Occipital lobe (tissue), 3 donors: ENCODE measurements at places on chromosomes 4 and X.

GRCh38 chrX:41002026-41002425 is 83.2 kb upstream of the USP9X start:
- no peak for DNase-seq

DNA sequence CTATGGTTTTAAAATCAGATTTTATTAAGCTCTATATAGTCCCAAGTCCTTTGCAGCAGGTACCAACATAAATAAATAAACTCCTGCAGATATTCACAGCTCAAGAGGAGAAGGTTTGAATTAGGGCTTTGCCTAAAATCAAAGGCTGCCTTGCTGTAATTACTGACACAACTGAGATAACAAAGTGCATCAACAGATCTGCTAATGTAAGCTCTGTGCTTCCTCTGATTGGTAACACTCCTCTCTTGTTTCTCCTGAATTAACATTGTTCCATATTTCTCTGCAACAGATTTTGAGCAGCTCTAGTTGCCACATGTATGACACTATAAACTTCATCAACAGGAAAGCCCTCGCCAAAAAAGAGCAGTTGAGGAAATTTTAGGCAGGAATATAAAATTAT is 193.6 kb downstream of the SLC39A8 start:
- no peak for DNase-seq

DNA sequence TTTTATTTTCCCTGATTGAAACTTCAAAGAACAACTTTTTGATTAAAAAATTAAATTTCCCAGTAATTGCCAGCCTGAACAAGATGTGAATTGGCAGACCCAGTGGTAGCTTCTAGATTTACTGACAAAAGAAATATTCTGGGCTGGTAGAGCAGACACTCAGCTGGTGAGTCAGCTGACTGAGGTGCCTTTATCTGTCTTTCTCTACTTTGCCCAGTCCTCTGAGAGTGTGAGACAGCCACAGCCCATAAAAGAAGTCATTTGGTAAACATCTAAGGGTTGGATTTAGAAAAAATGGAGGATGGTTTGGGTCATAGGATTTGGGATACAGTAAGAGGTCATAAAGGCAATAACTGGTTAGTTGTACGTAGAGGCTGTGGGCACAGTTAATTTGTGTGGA is 54.5 kb downstream of the CCSER1 start:
- DNase-seq = no peak

- DNase-seq = no peak
Observed at GRCh38 chrX:68112321-68112720, 321.0 kb downstream of the OPHN1 start.

DNA sequence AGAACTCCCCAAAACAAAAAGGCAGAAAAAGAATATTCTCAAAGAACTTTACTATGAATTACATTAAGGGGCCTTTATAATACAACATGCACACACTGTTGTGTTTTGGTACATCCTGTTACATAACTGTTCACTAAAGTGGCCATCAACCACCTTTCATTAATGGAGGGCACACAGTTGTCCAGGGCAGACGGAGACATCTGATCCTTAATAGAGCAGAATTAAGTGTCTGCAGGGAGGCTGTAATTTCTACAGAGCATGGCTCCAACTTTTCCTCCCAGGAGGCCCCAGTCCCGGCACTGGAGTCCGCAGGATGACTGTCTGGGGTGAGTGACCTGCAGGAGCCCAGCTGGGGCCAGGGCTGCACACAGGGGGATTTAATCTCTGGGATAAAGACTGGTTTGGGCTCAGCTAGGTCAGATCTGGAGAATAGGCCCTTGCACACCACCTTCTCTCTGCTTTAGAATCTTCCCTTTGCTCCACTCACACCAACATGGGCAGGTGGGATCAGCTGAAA is 233.4 kb downstream of the MAML3 start:
- DNase-seq = no peak

- no peak for DNase-seq
Observed at GRCh38 chr4:169024762-169025161, 14.7 kb upstream of the CBR4 start.

- no peak for DNase-seq
Observed at GRCh38 chr4:3388471-3389232, 53.1 kb upstream of the HGFAC start.

DNA sequence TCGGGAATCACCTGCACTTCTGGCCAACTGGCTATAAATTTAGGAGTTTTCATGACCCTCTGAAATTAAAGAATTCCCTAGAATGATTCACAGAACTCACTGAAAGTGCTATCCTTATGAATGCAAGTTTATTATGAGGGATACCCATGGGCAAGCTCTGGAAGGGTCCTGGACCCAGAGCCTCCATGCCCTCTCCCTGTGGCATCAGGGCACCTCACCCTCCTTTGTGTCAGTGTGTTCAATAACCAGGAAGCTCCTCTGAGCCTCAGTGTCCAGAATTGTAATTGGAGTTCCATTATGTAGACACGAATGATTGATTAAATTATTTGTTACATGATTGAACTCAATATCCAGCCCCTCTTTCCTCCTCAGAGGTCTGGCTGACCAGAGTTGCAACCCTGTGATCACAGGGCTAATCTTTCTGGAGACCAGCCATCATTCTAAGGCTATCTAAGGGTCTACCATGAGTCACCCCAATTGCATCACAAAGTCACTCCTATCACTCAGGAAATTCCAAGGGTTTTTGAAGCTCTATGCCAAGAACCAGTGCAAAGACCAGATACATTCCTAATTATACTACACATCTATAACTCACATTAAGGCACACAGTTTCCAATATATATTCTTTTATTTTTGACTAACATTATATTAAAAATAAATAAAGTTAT is 8.9 kb downstream of the ANXA3 start:
- no peak for DNase-seq

GRCh38 chrX:68429216-68429615 is 4.1 kb downstream of the OPHN1 start:
- DNase-seq = no peak

GRCh38 chrX:15405846-15406245 is 21.6 kb upstream of the VEGFD start:
- no peak for DNase-seq

DNA sequence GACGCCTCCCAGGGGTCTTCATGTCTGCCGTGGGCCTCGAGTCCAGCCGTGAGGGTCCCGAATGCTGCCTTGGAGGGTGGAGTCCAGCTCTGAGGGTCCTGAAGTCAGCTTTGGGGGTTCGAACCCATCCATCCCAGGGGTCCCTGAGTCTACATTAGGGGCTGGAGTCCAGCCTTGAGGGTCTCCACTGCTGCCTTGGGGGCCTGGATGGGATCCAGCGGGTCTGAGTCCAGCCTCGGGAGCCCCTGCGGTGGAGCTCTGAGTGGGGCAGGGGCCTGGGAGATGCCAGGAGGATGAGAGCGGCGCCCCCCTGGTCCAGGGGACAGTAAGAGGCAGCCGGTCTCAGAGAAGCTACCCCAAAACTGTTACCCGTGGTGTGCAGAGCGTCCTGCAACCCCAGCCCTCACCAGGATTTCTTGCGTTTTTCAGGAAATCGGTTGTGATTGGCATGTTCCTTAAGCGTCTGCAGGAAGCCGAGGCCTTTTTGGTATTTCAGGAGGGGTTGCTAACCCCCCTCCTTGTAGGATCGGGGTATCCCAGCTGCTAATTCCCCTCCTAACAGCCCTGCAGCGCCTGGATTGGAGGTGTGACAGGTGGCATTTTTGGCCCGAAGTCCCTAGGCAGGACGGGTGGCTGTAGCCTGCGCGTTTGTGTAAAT is 1.7 kb upstream of the GTPBP6 start:
- no peak for DNase-seq

- DNase-seq = no peak
Observed at GRCh38 chr4:62070291-62070852, 870.2 kb downstream of the ADGRL3 start.

DNA sequence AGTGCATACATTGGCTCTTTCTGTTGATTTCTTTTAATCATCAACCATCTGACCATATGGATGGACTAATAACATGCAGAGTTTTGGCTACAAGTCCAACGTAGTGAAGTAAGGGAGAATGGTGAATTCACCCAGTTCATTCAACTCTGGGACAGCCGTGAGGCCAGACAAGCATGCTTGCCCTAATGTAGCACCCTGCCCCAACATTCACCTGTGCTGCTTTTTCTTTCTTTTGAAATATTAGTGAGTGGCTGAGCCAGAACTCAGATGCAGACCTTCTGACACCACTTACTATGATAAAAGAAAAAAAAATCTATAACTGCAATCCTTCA is 17.5 kb downstream of the ARSJ start:
- no peak for DNase-seq

- DNase-seq = no peak
Observed at GRCh38 chr4:87017580-87018342, 83.0 kb downstream of the AFF1 start.

DNA sequence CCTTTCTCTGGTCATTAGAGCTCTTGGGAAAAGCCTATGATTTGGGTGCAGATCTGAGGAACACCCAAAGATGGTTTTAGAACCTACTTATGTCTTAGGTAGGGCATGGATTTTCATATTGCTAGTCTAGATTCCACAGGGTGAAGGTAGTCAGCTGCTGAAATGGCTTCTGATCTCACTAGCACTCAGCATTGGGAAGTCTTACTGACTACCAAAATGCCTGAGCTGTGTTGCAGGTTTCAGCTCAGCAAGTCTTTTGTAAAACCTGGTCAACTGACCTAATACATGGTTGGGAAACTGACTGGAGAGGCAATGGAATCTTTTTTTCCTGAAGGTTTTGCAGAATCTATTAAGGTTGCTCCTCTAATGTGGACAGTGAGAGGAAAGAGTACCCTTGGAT is 136.4 kb downstream of the CCNG2 start:
- DNase-seq = no peak

DNA sequence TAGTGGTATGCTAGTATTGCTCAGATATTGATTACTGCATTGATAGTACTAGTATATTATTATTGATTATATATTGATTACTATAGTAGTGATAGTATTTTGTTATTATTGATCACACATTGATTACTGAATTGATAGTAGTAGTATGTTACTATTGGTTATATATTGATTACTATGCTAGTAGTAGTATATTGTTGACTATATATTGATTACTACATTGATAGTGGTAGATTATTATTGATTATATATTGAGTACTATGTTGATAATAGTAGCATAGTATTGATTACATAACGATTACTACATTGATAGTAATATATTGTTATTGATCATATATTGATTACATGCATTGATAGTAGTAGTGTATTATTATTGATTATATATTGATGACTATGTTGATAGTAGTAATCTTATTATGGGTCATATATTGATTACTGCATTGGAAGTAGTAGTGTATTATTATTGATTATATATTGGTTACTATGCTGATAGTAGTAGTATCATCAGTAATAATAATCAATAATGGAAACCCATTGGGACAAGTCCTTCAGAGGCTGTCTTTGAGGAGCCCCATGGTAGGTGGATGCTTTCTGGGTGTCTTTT is 30.6 kb downstream of the GYG2 start:
- no peak for DNase-seq
